ENCODE measurements at places on chromosomes 7 and 10.

DNA sequence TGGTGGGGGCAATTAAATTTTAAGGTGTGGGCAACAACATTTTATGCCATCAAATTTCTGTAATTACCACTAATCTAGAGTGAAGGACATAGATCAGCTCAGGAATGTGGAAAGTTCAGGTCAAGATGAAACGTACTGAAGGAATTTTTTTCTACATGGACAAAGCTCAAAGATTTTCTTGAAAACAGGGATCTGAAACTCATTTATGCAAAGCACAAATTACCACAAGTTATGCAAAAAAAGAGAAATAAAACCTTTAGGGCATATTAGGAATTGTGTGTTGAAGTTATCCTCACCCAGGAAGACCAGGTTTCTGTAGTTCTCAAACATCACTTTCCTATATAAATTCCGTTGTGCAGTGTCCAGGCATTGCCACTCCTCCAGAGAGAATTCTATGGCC lies 18.9 kb downstream of the ZNF680 start:
- no peak for DNase-seq

DNA sequence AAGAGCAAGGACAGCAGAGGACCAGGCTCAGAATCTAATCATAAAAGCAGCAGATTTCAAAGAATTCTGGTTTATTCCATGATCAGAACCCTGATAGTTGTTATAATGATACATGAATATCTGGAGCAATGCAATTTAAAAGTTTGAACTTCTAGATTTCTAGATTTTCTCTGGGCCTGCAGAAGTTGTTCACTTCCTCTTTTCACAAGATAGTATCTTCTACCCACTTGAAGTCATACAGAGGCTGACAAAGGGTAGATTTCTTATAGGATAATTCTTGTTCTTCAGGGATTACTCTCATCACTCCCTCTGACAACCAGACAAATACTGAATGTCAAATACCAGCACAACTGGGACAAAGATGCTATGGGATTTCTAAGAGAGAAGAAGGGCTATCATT lies 320.0 kb upstream of the ETV1 start:
- DNase-seq = no peak

DNA sequence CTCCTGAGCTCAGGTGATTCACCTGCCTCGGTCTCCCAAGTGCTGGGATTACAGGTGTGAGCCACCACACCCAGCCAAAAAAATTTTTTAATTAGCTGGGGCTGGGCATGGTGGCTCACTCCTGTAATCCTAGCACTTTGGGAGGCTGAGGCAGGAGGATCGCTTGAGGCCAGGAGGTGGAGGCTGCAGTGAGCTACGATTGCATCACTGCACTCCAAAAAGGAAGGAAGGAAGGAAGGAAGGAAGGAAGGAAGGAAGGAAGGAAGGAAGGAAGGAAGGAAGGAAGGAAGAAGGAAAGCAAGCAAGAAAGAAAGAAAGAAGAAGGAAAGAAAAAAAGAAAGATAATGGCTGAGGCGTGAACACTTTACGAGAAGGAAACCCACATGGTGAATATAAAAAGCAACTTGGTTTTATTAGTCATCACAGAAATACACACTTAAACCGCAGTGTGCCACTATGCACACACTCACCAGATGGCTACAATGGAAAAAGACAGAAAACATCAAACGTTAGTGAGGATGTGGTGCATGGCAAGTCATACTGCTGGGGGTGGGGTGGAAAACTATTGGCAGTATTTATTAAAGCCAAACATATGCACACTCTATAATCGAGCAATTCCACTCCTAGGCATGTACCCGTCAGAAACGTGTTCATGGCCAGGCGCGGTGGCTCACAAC lies 4.4 kb upstream of the CCL26 start:
- no peak for DNase-seq

DNA sequence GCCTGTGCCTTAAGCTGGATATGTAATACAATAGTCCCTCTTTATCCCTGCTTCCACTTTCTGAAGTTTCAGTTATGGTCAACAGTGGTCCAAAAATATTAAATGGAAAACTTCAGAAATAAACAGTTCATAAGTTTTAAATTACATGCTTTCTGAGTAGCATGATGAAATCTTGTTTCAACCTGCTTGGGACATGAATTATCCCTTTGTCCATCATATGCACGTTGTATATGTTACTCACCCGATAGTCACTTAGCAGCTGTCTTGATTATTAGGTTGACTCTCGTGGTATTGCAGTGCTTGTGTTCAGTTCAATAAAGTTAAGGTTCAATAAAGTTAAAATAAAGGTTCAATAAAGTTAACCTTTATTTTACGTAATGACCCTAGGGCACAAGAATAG lies 25.5 kb downstream of the C1GALT1 start:
- DNase-seq = no peak

DNA sequence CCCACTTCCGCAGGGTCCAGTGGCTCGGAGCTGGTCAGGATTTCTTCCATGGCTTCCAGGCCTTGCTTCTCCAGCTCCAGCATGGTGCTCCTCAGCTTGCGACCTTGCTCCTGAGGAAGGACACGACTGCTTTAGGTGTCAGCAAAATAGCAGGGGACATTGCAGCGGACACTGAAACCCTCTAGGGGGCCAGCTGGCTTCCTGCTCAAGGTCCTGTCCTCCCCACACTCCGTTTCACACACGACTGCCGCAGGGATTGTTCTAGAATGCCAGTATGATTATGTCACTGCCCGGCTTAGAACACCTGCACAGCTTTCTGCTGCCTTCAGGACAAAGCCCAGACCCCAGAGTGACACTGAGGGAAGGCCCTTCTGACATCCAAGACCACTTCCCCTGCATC lies 65.6 kb downstream of the SCRN1 start:
- no peak for DNase-seq

GRCh38 chr7:129553899-129554461 lies 51.6 kb downstream of the SMKR1 start:
- no peak for DNase-seq

GRCh38 chr7:122438006-122438405 lies 133.5 kb upstream of the FEZF1 start:
- no peak for DNase-seq
